ENCODE measurements at places on chromosomes 3 and 15.

- DNase-seq = no peak
Observed at GRCh38 chr3:39028546-39028945, 23.2 kb downstream of the SCN11A start.

GRCh38 chr3:195825857-195826804, 14.4 kb upstream of the MUC4 start:
- peak; percentile 1 for DNase-seq

DNA sequence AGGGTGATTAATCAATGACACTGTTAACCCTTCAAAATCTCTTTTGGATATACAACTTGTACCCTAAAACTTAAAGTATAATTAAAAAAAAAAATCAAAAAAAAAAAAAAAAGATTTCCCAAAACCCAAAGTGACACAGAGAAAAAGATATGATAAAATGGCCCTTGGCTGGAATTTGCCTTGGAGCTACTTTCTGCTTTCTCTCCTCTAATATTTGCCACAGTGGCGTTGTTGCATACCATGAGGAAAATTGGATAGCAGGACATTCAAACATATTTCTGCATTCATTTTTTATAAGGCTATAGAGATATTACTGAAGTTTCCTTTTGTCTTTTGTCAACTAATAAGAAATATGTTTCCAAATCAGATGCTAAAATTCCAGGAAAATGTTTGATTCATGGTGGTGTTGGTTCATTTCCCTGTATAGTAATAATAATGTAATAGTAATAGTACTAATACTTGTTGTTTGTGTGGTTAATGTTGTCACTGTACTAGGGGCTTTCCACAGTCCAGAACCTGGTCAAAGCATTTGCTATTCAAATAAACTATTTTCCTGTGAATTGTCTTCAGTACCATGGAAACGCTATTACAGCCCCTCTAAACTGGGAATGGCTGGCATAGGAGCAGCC, 441.3 kb upstream of the THBS1 start:
- DNase-seq = no peak

- no peak for DNase-seq
Observed at GRCh38 chr3:140433431-140433830, 244.4 kb upstream of the TRIM42 start.

- DNase-seq = no peak
Observed at GRCh38 chr3:133865136-133865855, 30.4 kb downstream of the RAB6B start.

- DNase-seq = no peak
Observed at GRCh38 chr3:99625643-99626416, 12.6 kb upstream of the COL8A1 start.

GRCh38 chr3:135513106-135514059, 452.1 kb upstream of the PPP2R3A start:
- no peak for DNase-seq

DNA sequence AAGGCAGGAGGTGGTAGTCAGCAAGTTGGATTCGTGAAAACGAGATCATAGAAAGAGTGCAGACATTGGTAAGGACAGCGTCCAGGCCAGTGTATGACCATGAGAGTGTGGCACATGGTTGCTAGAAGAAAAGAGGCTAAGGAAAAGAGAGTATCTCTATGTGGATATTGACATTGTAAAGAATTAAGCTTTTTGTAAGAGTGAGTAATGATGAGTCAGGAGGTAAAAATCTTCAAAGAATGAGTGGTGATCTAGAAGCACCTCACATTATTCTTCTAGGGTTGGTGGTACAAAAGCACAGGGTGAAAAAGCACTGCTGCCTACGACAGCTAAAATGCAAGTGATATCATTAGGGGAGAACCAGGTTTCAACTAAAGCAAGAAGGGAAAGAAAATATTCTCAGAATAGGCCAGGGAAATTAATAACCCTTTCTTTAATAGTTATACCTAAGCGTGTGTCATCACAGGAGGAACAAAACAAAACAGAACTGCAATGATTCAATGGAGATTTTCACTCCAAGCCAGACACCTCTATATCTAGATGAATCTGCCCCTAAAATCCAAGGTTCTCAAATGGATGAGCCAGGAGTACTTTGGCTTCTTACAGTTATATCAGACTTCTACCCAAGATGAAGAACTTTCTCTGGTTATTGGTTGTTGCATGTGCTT, 884.7 kb downstream of the NAALADL2 start:
- no peak for DNase-seq

DNA sequence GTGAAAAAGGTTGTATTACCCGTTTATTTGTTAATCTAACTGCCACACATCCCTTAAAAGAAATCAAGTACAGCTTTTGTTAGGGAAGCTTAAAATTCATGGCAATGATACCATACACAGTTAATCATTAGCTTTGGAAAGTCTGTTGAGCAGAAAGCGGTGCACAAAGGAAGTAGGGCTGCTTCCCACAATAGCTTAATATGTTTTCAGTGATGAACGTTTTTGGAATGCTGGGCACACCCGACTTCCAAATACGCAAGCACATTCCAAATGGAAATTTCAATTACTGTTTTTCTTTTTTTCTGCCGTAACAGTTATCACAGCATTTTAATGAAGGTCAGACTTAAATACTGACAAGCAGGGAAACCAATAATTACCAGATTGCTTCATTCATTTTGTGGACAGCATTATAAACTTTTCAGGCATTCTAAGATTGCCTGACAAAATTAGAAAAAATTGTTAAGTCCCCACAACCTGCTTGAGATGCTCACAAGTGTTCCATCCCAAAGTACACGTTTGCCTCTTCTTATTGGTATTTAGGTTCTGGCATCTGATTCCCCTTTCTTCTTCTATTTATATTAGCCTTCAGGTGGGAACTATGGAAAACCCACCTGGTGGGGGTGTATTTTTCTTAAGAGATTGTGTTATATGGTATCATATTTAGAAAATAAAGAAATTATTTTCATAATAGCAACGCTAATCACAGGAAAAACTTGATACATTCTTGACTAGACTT, 1.1 kb upstream of the ECT2 start:
- peak; percentile 28 for DNase-seq

DNA sequence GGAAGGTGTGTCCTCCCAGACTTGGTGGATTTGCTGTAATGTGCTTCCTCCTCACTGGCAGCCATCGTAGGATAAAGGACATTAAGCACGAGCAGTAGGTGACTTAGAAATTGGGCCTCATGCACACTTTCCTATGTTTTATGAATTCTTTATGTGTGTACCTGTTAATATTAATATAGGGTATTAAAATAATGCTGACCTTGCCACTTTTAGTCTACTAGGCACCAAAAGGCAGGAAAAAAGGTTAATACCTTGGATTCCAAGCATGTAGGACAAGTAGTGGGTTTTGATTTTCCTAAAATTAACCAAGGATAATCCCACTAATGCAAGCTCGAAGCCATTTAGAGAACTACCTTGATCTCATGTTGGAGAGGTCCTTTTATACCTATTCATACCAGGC, 55.9 kb downstream of the ADAMTSL3 start:
- no peak for DNase-seq

DNA sequence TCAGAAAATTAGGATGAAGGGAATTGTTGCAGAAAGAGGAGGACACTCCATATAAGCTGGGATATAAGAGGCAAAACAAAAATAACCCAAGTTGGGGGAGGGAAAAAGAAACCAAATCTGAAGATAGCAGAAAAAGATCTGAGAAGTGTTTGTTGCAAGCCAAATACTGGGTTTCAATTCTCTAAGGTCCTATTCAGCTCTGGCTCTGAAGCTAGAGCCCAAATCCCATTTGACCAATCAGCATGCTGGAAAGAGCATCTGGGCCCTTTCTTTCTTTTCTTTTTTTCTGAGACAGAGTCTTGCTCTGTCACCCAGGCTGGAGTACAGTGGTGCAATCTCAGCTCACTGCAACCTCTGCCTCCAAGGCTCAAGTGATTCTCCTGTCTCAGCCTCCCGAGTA, 17.3 kb downstream of the IGDCC3 start:
- no peak for DNase-seq

DNA sequence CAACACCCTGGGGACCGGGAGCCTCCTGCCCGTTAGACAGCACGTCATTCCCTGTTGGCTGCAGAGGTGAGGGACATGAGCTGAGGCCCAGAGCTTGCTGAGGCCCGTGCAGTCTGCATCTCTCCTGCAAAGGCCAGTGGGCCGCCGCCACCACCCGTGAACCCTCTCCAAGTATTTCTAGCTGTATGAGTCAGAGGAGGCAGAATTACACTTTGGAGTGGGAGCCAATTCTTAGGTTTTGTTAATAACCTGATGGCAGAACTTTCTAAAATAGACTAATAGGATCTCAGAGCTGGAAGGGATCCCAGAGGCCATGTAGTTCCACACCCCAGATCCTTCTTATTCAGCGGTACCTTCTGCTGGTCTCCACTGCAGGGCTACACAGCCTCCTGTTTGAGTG, 335.2 kb upstream of the CTDSPL start:
- DNase-seq = peak; percentile 72

DNA sequence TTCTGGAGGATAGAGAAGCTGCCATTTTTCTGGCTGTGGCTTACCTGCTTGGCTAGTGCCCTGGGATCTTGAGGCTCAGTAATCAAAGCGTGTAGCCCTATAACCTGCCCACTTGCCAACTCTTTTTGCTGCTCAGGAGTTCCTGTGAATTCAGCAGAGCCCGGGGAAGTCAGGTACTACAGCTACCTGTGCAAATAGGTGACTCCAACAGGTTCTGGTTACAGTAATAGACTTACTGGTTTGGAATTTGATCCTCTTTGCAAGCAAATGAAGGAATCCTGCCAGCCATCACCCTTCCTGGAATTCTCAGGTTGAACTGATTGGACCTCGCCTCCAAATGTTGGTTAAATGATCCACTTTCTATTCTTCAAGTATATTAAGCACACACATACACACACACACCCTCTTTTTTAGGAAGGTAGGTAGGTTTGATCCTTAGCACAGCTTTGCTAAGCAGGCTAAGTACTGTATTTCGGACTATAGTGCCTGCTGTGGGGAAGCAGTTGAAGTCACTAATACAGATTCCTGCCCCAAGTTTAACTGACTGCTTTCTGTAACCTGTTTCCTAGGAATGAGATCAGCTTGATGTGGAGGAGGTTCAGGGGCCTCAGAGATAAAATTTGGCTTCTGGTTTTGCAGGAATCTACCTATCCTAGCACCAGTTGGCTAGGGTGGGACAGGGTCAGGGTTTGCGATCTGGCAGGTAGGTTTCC, 2.3 kb downstream of the PPCDC start:
- DNase-seq = no peak

DNA sequence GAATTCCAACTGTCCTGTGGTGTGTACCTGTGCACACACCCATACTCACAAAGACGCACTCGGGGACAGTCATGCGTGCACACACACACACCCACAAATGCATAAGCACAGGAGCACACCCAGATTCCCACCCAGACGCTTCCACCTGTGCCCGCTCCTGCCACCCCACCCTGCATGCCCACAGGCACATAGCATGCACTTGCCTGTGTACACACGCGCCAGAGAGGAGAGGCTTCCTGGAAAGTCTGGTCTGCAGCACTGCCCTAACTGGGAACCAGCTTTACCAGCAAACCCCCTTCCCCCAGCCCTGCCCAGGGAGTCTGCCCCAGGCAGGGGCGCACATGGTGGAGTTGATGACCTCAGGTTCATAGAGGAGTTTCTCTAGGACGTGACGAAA, 246.2 kb downstream of the UACA start:
- DNase-seq = no peak

DNA sequence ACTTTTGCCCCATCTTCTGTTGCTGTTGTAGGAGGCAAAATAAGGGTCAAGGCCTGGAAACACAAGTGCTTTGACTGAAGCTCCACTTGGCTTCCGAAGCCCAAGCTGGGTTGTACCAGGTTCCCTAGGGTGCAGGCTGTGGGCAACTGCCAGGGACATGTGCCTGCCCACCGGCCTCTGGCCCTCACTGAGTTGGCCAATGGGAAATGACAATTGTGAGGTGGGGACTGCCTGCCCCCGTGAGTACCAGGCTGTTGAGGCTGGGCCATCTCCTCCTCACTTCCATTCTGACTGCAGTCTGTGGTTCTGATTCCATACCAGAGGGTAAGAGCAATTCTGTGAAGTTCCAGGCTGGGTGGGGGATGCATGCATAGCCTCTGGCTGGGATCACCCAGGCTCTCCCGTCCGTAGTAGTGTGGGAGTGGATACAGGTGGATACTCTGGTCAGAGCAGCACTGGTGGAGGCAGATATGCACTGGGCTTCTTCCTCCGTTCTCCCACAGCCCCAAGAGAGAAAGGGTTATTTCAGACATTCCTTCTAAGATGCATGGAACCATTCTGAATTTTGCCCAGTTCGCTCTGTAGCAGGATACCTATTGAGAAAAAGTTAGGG, at the start of gene ADIPOQ:
TSS of gene ADIPOQ (plus strand) at position 285 of the 613 bp plus-strand sequence. CDS start 10,349 bp downstream, outside the sequence.
- no peak for DNase-seq

DNA sequence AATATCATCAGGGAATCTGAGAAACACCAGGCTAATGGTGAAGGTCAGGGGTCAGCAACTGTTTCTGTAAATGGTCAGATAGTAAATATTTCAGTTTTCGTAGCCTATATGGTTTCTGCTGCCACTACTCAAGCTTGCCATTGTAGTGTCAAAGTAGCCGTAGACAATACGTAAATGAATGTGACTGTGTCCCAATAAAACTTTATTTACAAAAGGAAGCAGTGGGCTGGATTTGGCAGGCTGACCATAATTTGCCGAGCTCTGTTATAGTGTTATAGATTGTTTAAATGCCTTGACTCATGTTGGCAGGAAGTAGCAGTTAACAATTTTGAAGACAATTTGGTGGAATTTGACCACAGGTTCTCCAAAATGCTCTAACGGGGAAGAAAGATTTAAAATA, 548.2 kb downstream of the FOXP1 start:
- DNase-seq = no peak

DNA sequence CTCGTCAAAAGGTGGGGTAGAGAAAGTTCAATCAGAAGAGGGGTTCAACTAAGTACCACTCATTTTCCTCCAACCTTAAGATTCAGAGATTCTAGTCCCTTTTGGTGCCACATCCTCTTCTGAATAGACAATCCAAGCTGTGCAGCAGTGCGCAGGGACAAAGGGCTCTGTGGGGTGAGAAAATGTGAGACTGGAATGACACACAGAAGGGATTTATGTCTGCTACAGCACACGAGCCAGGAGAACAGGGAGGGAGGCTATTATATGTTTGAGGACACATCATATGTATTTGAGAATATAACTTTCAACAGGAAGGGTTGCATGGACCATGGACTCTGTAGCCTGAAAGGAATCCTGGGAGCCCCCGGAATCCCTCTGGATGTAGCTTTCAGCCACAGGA, 33.0 kb downstream of the LSM3 start:
- DNase-seq = no peak

GRCh38 chr3:73018790-73019441, 22.3 kb downstream of the PPP4R2 start:
- DNase-seq = no peak

DNA sequence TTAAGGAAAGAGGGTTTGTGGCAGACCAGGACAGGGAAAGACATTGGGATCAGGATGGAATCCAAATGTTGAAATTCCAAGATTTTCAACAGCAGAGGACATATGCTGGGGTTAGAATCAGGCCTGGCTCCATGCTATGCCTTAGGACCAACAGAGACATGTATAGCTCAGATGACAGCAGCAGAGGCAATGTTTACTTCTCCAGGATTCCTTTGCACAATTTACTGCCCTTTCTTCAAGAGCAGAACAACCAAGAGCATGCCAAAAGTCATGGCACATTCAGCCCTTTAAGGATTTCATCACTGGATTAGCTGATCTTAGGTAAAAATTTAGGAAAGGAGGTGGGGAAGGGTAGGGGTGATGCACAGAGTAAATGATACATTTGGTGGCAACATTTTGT, 69.6 kb upstream of the GSK3B start:
- DNase-seq = no peak
